ENCODE measurements at places on chromosomes 6 and 20.

- no peak for DNase-seq
Observed at GRCh38 chr20:50041246-50041873, 58.6 kb downstream of the SNAI1 start.

DNA sequence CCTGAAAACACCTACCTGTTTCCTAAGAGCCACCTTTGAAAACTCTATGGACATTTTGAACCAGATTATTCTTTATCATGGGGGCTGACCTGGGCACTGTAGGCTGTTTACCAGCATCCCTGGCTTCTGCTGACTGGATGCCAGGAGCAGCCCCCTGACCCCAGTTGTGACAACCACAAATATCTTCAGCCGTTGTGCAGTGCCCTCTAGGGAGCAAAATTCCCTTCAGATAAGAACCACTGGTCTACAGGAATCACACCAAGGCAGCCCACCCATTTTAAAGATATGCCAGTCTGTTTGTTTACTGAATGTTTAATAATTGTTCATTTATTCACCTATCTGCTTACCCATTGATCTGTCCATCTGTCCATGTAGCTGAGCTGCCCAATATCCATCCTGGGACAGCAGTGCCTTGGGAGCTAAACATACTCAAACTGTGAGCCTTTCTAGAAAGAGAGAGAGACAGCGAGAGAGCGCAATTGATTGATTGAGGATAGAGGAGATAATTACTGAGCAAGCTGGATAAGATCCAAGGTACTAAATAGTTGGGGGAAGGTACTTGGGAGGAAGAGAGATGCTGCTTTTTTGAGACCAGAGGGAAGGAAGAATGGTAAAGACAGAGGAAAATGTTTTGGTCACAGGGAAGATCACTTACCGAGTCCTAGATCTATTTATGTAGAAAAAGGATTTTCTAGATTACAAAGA is 276.8 kb downstream of the NRN1 start:
- DNase-seq = no peak

- no peak for DNase-seq
Observed at GRCh38 chr6:42029881-42030280, 20.4 kb upstream of the TAF8 start.

- DNase-seq = peak; percentile 34
Observed at GRCh38 chr6:126967296-126968005, 151.0 kb upstream of the RSPO3 start.

DNA sequence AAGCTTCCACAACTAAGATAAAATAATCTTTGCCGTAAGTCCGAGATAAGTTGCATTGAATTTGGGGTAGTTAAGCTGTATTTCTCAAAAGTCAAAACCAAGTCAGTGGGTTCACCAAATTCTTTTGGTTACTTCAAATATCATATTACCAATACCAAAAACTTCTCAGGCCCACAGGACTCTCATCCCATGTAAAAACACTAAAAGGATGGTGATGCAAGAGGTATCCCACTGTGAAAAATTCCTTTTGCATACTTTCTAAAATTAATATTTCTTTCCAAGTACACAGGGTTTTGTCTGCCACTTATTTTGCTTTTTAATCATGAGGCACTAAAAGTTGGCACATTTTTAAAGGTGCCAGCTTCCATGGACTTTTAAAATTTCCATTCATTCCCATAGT is 151.3 kb downstream of the GJA10 start:
- no peak for DNase-seq
